ENCODE measurements at places on chromosomes 6 and 20.

GRCh38 chr6:12403201-12403826 lies 113.2 kb downstream of the EDN1 start:
- H3K36me3 ChIP-seq: no peaks in the 10 kb centered on the region
- no peaks in the 10 kb centered on the region for H3K27me3 ChIP-seq
- no peak overlapping the region for H3K27ac ChIP-seq
- H3K4me1 ChIP-seq: no peaks in the 10 kb centered on the region

- no peaks in the 10 kb centered on the region for H3K4me1 ChIP-seq
- H3K36me3 ChIP-seq: no peaks in the 10 kb centered on the region
- H3K27ac ChIP-seq: no peak overlapping the region
These were observed 251.8 kb upstream of the RUNX2 start for GRCh38 chr6:45076217-45076930.

GRCh38 chr6:31842053-31842452 lies 14.5 kb downstream of the HSPA1B start:
- DNase-seq: no peak
- H3K4me3 ChIP-seq: no peak overlapping the region
- no peak overlapping the region for H3K27ac ChIP-seq
- peaks cover 10% of the 10 kb centered on the region for H3K4me1 ChIP-seq

DNA sequence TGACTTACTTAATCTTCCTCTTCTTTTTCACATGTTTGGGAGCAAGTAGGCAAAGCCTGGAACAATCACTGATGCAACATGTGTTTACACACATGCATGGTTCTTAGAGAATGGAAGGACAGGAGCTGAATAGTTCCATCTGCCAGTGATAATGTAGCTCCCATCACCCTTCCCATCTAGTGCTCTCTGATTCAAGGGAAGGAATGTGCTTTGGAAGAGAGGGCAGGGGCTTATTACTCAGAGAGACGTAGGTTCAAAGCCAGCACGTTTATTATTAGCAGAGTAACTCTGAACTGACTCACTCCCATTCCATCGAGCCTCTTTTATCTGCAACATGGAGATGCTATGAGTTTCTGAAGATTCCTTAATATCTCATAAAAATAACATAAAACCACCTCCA lies 211.9 kb downstream of the GMPR start:
- no peak overlapping the region for H3K4me3 ChIP-seq
- peak overlapping the region; percentile 9 for H3K27ac ChIP-seq
- DNase-seq: peak; percentile 20
- H3K4me1 ChIP-seq: no peaks in the 10 kb centered on the region
- no peaks in the 10 kb centered on the region for H3K36me3 ChIP-seq

DNA sequence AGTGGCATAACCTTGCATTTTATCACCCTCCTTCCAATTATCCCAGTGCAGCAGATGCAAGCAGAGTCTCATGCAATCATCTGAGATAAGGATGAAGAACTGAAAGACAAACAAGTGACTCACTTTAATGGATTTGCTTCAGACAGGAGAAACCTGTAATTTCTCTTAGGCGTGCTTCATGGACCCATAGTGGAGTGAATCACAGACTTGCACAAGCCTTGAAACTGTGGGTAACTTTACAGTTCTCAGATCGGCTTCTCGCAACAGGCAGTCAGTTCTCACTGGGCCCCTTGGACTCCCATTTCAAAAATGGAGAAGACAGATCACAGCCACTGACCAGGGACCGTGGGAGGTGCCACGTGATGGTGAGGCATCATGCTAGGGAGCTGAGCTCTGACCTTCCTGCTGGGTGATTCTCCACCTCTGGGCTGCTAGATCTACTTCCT lies at the start of gene ADGRF4:
TSS of gene ADGRF4 (plus strand) at position 239 of the 446 bp plus-strand sequence. CDS start 8,666 bp downstream, outside the sequence.
- H3K27ac ChIP-seq: peak within 1 kb of the TSS; percentile 86
- no peaks in the 10 kb centered on the region for H3K27me3 ChIP-seq
- peak; percentile 80 for DNase-seq
- H3K4me3 ChIP-seq: no peak within 1 kb of the TSS

DNA sequence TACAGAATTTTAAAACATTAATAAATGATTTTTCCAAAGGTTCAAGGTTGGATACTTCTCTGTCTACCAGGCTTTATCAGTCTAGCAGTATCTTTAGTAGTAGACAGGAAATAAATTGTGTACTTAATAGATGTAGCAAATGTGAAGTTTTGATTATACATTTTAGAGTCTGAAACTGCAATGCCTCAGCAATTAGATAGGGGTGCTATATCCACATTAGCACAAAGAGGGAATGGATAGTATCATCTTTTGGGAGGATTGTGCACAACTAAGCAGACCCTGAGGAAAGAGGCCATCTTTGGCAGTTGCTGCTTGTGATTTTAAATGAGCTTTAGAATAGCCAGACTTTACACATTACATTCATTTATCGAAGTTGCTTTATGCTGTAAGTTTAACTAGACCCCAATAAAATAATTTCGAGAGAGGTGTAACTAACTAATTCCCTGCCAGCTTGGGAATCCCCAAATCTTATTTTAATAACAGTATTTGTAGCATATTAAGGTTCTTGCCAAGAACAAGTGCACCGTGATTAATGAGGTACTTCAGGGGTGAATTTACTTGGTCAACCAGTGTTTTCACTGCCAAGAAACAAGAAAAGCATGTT lies 2.8 kb downstream of the KCNQ5 start:
- H3K27me3 ChIP-seq: peaks cover 59% of the 10 kb centered on the region
- peak; percentile 9 for DNase-seq
- H3K4me3 ChIP-seq: no peak overlapping the region
- peaks cover 16% of the 10 kb centered on the region for H3K4me1 ChIP-seq
- no peaks in the 10 kb centered on the region for H3K36me3 ChIP-seq
- no peak overlapping the region for H3K27ac ChIP-seq

- H3K4me3 ChIP-seq: no peak overlapping the region
- H3K27ac ChIP-seq: no peak overlapping the region
- peaks cover 13% of the 10 kb centered on the region for H3K27me3 ChIP-seq
These were observed 35.5 kb downstream of the TRMT6 start for GRCh38 chr20:5914859-5915258.

All from hepatocyte (in vitro differentiated cells).